CD4-positive, alpha-beta T cell treated with Interferon alpha-2 for 1 hour (primary cell): ENCODE measurements at places on chromosomes 4 and X.
A peak's percentile ranks its signal among the peaks of the same experiment; 100 is the strongest.

DNA sequence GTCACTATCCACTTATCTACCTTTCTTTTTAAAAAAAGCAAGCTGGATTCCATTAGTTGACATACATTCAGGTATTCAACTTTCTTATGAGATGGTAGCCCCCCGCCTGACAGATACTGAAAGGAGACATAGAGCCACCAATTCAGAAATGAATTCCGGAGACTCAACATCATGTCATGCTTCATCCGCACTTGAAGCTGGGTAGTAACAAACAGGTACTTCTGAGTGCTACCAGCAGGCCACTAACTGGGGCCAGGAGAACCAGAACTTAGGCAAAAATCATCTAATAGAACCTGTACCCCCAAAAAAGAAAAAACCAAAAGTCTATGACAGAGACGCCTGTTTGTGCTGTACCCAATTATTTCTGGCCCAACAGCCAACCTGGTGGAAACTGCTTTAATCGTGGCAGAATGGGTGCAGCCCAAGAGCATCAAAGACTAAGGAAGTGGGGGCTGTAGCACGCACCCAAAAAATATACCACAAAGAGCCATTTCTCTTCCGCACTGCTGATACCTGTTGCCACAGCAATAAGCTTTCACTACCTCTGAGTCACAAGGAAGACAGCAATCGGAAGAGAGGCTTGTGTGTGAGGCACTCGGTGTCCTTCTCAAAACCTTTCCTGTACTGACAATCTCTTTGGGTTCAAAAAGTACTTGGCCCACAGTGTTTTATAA is 84.8 kb downstream of the AFAP1 start:
- peak; percentile 92 for DNase-seq

DNA sequence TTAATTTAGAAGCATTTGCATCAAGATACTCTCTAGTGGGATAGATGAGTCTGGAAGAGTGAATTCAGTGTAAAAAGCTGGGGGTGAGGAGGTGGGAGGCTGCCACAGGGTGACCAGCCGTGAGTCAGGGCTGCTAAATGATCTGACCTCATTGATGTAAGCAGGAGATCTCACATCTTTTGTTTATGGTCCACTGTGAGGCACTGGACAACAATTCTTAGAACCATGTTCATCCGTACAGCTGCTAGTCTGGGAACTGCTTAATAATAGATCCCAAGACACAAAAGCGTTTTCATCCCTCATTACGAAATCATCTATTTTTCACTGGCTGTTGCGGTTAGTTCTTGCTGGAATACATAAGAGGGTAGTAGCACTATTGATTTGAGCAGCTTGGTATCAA is 14.1 kb downstream of the KLF3 start:
- DNase-seq, result no peak

- DNase-seq, result no peak
Observed at GRCh38 chr4:123603165-123603564, 206.6 kb downstream of the SPRY1 start.

DNA sequence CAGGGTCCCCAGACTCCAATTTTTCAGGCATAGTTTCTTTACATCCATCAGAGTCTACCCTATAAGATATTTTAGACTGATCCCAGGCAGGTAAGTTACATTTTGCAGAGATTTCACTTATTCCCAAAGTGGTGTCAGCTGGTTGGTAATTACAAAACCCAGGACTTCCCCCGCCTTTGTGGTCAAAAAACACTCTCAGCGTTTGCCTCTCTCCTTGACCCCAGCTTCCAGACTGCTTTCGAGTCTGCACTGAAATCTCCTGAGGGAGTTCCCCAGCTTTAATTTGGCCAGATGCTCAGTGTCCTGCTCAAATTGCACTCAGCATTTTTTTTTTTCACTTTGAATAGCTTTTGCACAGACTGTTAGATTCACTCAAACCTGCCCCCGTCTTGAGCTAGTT is 11.2 kb upstream of the AMOT start:
- DNase-seq, result no peak

DNA sequence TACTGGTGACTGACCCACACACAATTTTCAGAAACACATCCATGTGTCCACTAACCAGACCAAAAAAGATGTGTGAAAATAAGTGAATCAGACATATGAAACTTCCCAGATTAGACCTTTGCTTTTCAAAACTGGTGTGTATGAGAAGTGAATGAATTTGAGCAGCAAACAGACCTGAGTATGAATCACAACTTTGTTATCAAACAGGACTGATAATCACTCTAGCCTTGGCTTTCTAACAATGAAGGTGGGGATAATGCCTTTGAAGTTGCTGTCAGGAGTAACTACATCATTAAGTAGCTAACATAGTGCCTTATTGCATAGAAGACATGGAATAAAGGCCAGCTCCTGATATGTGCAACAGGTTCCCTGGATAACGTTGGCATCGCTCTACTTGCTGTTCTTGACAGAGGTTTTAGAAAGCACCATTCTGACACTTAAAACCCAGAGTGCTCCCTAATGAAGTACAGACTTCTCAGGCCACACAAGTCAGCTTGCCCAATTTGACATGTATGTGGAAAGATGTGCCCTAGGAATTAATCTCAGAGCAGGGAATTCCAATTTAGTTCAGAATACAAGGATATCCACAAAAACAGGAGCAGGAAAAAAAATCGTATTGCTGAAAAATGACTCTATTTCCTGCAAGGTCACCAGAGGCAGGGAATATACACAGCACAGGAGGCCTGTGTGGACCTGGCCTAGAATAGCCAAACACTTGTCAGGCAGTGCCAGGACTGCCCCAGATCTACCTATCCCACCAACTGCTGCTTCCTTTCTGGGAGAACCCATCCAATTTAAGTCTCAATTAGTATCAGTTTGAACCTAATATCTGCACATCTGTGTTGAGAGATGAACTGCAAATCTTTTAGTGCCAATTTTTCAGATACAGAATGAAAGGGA is 87.7 kb downstream of the MAML3 start:
- DNase-seq, result no peak

- no peak for DNase-seq
Observed at GRCh38 chr4:71400810-71401209, 62.0 kb downstream of the SLC4A4 start.

DNA sequence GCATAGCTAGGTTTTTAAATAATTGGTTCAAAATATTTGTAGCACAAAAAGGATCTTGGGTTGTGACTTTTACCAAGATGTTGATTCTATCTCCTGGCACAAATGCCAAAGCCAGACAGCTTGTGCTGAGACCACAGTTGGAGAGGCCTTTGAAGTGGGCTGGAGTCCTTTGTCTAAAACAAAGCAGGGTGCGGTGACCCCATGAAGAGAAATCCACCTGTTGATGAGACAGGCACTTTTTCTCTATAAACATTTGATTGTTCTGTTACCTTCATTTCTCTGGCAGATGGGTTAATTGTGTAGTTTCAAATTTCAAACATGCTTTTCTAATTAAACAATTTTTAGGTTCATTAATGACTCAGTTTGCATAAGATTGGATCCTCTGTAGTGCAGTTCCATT is 56.7 kb downstream of the STOX2 start:
- DNase-seq, result no peak

- DNase-seq, result no peak
Observed at GRCh38 chr4:93289241-93289640, 539.3 kb upstream of the ATOH1 start.

DNA sequence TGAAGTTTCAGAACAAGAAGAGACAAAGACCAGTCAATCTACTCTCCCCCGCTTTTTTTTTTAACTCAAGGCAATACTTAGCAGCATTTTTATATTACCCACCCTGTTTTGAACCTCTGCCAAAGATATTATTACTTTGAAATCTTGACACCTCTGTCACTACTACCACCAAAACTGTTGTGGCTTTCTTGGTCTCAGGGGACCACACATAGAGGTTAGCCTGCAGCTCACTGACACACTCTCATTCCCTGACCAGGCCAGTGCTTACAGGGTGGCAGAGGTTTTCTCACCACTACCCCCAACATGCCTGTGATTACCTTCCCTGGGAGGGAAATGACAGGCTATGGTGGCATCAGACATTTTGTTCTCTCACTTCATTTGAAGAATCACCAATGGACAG is 137.4 kb upstream of the STIM2 start:
- peak; percentile 2 for DNase-seq

DNA sequence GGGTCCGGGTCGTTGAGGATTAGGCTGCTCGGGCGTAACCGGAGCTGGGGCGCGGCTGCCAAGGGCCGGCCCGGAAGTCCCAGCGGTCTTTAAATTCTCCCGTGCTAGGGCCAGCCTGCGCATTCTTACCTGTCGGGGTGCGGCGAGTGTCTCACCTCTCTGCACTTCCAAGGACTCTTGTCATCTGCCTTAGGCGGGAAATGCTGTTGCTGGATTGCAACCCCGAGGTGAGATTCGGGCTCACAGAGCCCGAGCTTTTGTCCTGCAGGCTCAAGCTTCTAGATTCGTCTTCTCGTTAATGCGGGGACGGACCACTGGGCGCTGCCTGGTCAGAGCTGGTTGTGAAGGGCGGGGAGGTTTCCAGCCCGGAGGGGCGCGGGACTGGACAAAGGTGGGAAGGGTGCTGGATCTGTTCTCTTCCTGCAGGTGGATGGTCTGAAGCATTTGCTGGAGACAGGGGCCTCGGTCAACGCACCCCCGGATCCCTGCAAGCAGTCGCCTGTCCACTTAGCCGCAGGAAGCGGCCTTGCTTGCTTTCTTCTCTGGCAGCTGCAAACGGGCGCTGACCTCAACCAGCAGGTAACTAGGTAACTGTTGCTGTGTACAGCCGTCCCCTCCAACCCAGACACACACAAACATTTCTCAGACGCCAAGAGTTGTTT is at the start of gene ANKRD37:
ANKRD37 (plus strand) TSS at position 118 of the 662 bp plus-strand sequence; CDS start at position 201, 83 bp downstream.
- no peak for DNase-seq

DNA sequence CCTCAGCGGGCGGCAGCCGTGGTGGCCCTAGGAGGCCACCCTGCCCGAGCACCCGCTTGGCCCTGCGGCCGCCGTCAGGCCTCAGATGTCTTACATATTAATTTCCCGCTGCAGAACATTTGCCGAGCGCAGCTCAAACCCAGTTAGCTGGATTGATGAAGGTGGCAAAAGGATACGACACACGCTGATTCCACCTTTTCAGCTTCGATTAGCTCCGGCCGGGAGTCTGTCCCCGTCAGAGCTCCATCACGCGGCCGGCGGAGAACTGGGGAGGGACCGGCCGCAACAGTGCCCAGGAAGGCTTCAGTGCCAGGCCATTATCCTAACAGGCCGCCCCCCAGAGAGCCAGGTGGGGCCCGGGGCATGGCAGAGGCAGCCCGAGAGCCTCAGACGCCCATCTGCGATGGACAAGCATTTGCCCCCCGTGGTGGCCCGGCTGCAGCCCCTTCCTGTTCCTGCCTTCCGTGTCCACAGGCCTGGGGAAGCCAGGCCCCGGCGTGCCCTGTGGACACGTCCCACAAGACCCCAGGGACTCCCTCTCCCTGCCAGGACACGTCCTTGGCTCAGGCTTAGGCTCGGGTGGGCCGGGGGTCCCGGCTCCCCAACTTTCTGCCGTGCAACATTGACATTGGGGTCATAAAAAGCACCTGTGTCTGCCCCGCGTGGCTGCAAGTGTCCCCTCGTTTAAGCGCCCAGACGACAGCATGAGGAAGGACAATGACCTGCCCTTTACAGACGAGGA is 133.8 kb upstream of the NKX1-1 start:
- DNase-seq, result no peak
